Colonic mucosa (tissue), 4 donors: ENCODE measurements at places on chromosomes 12 and 14.

- DNase-seq, result no peak
Observed at GRCh38 chr12:84842406-84843013, 70.1 kb downstream of the SLC6A15 start.

- DNase-seq, result no peak
Observed at GRCh38 chr12:114774197-114774596, 90.2 kb upstream of the TBX3 start.

DNA sequence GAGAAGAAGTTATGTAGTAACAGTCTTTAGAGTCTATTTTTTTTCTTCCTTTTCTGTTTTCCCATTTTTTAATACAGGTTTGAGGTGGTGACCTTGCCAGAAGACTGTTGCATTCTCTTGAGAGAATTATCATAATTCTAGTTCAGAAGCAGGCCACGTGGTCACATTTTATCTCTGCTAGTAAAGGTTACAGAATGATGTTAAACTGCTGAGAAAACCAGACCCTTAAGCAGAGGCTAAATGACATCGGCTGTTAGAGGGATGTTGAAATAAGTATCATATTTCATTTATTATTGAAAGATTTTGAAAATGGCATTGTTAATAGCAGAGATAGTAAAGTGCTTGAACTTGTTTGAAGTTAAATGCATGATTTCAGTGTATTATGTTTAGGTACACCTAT, 49.2 kb downstream of the BRMS1L start:
- no peak for DNase-seq

DNA sequence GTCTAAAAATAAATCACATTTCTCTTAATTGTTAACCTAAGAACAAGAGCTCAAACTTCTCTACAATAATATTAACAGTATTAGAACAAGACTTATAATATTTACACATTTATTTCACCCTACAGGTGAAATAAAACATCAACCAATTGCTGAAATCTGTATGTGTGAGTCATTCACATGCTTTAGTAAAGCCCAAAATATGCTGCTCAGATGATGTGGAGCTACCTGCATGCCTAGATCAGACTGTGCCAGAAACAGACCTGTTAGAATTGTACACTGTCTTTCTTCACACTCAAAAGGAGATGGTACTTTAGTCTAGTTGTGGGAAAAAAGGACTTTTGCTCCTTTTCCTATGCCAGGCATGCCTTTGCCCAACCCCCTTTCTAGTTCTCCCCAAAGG, 54.7 kb downstream of the RPS6KA5 start:
- DNase-seq, result no peak
